ENCODE measurements at places on chromosomes 12 and 14.
A peak's percentile ranks its signal among the peaks of the same experiment; 100 is the strongest.

- peak; percentile 12 for DNase-seq
These were observed 8.3 kb upstream of the PLEK2 start for GRCh38 chr14:67420102-67420739.

DNA sequence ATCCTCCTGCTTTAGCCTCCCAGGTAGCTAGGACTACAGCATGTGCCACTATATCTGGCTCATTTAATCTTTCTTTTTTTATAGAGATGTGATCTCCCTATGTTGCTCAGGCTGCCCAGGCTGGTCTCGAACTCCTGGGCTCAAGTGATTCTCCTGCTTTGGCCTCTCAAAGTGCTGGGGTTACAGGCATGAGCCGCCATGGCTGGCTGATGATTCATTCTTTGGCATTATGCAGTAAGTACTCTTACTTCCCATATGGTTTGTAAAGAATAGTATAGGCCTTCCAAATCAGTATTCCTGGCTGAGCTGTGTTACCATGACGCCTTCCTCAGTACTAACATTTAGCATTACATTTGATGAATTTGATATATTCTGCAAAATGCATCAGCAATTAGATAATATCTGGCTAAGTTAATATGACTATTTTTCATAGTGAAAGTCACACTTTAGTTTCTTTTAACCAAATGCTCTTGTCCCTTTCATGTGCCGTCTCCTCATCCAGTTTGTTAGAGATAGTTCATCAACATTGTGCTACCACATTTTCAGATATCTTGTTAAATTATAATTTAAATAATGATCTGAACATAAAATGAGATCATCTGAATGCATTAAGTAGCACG is 3.2 kb upstream of the MIA2 start:
- DNase-seq, result no peak

- no peak for DNase-seq
These were observed 30.6 kb downstream of the SCAF11 start for GRCh38 chr12:45959728-45960127.

- no peak for DNase-seq
These were observed at the start of gene KCNA1 for GRCh38 chr12:4909734-4910501. KCNA1 (plus strand) TSS chr12:4909905; CDS start chr12:4911379, 1,474 bp downstream.

GRCh38 chr12:73421832-73422231 is 1115.8 kb upstream of the ATXN7L3B start:
- DNase-seq, result no peak

- no peak for DNase-seq
These were observed 186.7 kb upstream of the NEDD1 start for GRCh38 chr12:96720363-96720705.

DNA sequence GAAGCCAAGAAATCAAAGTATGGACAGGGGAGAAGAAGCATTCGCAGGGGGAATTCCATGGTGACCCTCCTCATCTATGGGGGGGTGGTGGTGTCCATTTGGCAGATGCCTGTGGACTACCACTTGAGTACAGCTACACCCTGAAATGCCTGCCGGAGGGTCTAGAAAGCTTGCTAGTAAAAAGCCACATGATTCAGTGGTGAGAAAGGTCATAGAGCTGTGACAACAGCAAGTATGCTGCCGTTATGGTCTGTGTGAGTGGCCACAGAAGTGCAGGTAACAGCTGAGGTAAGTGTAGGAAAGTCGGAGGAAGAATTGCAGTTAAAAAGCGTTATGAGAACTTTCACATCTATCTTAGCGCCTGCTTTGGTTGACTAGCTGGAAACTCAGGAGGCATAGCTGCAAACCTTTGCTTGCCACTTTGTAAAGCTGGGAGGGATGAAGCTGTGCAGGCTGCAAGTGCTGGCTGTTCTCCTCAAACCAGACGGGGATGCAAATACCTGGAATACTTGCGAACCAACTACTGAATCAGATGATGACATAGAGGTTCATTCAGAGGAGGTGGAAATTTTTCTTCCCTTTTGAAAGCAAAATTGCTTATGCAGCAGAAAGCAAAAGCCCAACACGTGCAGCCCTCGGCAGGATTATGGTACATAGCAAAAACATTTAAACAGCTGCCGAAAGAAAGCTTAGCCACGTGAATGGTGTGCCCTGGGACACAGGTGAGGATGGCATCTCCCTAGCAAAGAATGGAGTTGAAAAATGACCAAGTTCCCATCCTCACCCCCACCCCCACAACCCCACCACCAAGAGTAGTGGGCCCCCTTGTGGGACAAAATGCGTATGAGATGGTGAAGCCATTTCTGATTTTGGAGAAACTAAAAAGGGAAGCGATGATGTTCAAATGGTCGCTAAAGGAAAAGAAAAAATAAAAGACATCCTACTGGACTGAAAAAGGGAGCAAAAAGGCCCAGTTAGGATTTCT is 287.0 kb downstream of the RERGL start:
- no peak for DNase-seq

DNA sequence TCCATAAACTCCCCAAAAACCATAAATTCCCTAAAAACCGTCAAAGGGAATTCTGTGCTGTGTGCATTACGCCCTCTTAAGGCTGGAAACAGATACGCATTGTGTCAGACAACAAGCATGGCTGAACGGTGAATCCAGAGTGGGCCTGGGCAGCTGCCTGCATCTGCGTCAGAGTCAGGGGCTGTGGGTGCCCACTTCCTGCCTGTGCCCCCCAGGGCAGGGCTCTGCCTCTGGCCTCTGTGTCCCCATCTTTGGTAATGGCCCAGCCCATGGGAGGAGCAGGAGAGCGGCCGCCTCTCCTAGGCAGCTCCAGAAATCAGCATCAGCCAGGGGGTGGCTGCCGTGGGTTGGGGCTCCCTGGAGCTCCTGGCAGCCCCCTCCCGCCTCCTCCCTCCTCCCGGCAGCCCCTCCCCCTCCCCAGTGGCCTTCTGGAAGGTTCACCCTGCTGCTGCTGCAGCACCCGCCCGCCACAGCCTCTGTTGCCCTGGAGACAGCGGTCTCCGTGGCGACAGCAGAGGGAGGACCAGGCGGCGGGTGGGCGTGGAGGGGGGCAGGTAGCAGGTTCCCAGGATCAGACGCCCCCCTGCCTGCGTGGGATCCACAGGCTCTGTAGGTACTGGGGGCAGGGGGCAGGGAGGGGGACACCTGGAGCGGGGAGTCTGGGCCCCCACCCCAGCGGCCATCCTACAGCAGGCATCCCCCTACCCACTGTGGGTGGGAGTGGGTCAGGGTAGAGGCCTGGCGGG is 5.9 kb downstream of the MMP17 start:
- DNase-seq, result no peak

DNA sequence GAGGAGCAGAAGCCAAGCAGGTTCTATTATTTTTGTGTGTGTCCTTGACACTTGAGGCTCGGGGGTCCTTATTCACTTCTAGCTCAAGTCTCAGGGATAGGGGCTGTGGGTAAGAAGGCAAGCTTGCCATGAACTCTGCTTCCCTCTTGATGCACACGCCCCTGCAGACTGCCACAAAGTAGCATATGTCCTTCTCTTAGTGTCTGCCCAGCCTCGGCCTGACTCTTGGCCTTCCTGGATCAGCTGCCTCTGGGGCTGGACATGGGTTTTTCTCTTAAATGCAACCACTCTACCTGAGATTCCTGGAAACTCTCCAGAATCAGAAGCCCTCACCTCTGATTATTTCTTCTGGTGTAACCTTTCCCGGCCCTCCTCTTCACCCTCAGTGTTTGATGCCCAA is 28.2 kb upstream of the PEX5 start:
- no peak for DNase-seq

GRCh38 chr12:77019920-77020319 is 45.4 kb downstream of the E2F7 start:
- DNase-seq, result no peak

DNA sequence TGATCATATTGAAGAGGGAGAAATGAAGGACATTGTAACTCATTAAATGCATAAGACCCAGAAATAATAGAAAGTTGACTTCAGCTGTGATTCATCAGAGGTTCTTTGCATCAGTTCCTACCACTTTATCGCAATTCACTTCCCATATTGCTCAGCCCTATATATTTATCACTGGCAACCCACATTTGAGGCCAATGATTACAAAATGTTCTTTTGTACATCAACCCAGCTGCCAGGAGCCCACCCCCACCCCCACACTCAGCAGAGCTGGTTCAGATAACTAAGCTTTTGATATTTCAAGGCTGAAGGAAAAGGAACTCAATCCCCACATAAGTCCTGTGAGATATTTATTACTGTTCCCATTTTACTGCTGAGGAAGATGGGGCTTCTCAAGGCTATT is 51.2 kb upstream of the TMPO start:
- no peak for DNase-seq

DNA sequence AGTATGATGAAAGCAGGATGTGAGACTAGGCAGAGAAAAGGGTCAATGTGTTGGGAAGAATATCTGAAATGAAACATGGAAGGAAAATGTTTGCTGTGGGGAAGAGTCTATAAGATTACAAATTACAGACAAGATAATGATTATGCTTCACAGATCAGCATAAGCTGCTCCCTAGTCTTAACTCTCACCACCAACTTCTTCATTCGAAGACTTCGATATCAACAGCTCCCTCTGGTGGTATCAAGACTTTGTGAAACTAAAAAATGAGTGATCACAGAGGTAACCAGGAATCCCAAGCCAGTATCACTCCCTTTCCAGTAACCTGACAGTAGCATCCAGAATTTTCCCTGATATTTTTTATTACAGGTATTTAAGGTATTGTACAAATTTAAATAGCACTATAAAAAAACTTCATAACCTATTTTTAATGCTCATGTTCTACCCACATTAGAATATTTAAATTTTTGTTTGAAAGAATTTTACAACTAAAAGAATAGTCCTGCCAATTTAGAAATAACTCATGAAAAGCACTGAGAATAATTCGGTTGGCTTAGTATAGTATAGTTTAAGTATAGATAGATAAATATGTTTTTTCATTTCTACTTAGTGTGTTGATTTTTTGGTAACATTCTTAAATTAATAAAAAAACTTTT is 84.4 kb downstream of the C2CD5 start:
- peak; percentile 13 for DNase-seq

- DNase-seq, result no peak
These were observed 379.4 kb downstream of the ZFP36L1 start for GRCh38 chr14:68413509-68413908.

- DNase-seq, result no peak
These were observed 71.7 kb downstream of the FAR2 start for GRCh38 chr12:29220632-29221336.

GRCh38 chr12:31687101-31687527 is 27.6 kb downstream of the ETFBKMT start:
- DNase-seq, result peak; percentile 59

GRCh38 chr12:58172433-58173073 is 231.2 kb downstream of the ATP23 start:
- DNase-seq, result no peak

- no peak for DNase-seq
These were observed 919.4 kb downstream of the NRXN3 start for GRCh38 chr14:79089576-79089975.

DNA sequence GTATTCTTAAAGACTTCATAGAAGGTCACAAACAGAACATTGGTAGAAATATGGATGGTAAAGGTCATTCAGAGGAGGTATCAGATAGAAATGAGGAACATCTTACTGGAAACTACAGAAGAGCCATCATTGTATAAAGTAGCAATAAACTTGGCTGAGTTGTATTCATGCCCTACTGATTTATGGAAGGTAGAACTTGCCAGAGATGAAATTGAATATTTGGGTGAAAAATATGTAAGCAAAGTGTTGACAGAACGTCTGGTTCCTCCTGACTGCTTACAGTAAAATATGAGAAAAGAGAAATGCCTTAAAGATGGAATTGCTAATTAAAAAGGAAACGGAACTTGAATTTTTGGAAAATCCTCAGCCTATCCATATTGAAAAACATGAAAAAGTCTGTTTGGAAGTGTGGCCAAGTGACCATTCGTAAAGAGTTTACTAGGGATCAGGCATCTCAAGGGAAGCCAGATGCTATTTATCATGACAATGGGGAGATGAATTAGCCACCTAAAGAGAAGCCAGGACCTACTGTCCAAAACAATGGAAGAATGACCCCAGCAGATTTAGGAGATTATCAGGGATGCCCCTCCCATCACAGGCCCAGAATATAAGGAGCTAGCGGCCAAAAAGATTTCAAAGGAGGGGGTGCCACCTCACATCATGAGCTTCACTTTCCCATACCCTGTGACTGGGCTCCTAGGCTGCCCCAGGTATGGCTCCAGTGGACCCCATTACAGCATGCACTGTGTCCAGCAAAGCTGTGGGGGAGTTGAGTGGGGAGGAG is 189.3 kb downstream of the ITPR2 start:
- no peak for DNase-seq

DNA sequence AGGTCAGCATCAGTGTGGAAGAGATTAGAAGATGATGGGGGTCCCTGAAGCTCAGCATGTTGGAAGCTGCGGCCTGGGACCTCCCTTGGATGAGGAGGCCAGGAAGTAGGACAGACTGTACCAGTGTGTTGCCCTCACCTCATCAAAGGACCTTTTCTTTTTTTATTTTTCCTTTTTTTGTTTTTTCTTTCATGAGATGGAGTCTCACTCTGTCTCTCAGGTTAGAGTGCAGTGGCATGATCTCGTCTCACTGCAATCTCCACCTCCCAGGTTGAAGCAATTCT is 16.4 kb upstream of the FAM222A start:
- no peak for DNase-seq

- DNase-seq, result no peak
These were observed 36.8 kb downstream of the VDR start for GRCh38 chr12:47868041-47868440.

DNA sequence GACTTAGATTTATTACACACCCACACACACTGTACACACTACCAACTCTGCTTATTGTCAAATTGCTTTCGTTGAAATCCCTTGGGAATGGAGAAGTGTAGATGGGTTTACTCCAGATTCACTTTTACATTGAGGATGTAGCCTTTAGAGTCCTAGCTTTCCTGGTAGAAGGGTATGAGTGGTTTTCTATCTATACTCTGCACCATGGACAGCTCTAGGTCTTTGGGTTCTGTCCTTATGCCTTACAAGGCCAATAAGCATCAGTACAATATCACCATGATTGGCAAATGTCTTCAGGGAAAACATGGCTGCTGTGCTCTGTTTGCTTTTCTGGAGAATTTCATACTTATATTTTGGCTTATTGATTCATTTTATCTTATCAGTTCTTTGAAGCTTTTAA is 1063.9 kb downstream of the SLC6A15 start:
- no peak for DNase-seq

- DNase-seq, result no peak
These were observed 48.8 kb downstream of the KCNJ8 start for GRCh38 chr12:21725731-21726130.

DNA sequence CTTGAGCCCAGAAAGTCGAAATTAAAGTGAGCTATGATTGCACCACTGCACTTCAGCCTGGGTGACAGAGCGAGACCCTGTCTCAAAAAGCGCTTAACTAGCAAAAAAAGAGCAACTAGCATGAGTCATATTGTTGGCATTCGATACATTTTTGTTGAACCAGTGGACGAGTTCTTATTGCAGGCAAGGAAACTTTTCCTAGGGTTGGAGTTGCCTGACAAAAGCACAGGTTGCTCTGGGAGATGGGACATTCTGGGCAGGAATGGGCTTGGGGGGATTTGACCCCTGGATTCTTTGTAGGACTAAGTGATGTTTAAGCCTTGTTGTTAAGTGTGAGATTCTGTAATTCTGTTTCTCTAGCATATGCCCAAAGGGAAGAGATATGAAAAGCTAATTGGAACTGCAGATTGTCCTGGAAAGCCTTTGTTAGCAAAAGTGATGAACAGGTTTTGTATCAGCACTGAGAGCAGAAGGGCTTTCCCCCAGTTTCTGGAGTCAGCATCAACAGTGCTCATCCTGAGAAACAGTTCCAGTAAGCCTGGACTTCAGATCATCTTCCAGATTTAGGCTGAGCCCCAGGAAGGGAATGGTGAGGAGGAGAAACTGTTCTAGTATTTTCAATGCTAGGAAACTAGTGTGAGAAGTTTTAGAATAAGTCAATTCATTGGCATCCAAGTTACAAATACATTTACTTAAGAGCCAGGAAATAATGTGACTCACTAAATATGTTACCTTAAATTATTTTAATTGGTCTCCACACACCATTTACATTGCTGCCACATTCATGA is 123.1 kb downstream of the SRGAP1 start:
- DNase-seq, result no peak
